CD4-positive, alpha-beta T cell treated with Interleukin-4 for 4 hours (primary cell): ENCODE measurements at places on chromosomes 4 and X.

- DNase-seq: no peak
These were observed 130.8 kb downstream of the PJA1 start for GRCh38 chrX:69034451-69034850.

DNA sequence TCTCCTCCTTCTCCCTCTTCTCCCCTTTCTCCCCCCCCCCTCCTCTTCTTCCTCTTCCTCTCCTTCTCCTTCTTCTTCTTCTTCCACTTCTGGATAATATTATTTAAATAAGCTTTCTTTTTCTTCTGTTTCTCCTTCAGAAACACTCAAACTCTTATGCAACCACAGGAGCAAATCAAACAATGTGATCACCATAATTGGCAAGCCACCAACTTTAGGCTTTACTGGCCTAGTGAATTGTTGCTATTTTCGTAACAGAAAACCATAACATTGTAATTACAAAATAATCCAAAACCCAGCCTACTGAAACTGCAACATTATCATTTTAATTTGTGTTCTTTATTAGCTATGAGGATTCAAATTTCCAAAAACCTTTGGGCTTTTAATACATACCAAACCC is 14.3 kb downstream of the DCAF8L1 start:
- no peak for DNase-seq

GRCh38 chr4:94834501-94834900 is 76.7 kb downstream of the BMPR1B start:
- no peak for DNase-seq

GRCh38 chrX:149494844-149495565 is 10.1 kb downstream of the IDS start:
- DNase-seq: no peak

GRCh38 chr4:55612341-55612740 is 20.3 kb upstream of the PDCL2 start:
- no peak for DNase-seq

GRCh38 chr4:747546-748170 is 42.0 kb downstream of the PCGF3 start:
- no peak for DNase-seq

- DNase-seq: no peak
These were observed 4.3 kb downstream of the AKAP17A start for GRCh38 chrX:1595711-1596060.

GRCh38 chr4:168451331-168451730 is 29.0 kb downstream of the DDX60L start:
- DNase-seq: no peak

DNA sequence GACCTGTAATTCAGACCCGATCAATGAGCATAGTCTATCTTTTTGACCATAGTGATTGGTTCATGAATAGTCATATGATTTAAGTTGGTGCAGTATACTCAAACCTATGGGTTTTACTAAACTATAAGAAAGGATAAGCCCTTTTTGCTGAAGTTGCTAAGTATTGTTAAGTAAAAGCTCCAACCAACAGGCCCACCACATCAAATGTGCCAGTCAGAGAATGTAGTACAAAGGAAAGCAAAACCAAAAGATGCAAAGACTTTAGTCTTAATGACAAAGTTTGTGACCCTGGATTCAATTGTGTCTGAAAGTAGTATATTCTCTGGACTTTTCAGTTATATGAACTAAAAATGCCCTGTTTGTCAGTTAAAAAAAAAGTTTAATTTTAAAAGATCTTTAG is 208.1 kb upstream of the TET2 start:
- DNase-seq: peak; percentile 37

- DNase-seq: no peak
These were observed 58.7 kb downstream of the UGT2B10 start for GRCh38 chr4:68874507-68874906.

- DNase-seq: no peak
These were observed 71.6 kb upstream of the TEX13D start for GRCh38 chrX:124260845-124261244.

DNA sequence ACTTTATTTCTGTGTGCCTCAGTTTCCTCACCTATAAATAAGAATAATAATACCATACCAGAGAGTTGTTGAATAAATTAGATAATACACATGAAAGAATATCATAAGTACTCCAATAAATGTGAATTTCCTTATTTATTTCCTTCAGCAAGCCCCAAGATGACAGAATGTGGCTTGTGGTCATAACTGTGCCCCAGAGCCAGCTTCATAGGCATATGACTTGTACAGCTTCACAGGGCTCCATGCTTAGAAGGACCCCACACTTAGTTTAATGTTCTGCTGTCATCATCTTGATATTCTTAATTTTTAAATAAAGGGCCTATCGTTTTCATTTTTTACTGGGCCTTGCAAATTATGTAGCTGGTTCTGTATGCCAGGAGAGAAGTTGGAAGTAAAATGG is 25.3 kb downstream of the VSIG4 start:
- no peak for DNase-seq

GRCh38 chr4:175961604-175962003 is 104.0 kb upstream of the WDR17 start:
- DNase-seq: no peak
